Stimulated activated CD4-positive, alpha-beta T cell treated with anti-CD3 and anti-CD28 coated beads, Interleukin-1b, Interleukin-23, amount 100 ng/mL, for 1 hour (primary cell): ENCODE measurements at places on chromosomes 1 and 21.

DNA sequence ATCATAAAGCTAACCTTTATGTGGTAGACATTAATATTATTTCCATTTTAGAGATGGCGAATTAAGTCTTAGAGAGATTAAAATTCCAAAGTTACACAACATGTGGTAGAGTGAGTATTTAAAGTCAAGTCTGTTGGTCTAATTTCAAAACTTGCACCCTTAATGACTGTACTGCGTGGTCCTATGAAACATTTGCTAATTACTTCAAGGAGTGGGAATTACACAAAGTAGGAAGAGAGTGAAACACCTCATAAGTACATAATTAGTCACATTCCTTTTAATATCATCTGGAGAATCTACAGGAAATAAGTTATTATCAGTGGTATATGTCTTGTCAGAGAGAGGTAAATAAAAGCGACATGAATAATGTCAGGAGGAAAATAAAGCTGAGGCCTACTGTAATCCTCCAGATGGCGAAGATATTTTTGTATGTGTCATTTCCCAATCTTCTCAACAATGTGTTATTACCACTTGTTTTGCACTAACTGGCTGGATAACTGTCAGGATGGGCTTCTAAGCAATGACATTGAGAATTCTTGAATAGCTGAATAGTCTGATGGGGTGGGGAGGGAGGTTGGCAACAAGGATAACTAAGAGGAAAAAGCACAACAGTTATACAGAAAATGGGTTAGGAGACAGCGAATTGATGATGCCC is 95.5 kb downstream of the TNFSF18 start:
- DNase-seq, result no peak

DNA sequence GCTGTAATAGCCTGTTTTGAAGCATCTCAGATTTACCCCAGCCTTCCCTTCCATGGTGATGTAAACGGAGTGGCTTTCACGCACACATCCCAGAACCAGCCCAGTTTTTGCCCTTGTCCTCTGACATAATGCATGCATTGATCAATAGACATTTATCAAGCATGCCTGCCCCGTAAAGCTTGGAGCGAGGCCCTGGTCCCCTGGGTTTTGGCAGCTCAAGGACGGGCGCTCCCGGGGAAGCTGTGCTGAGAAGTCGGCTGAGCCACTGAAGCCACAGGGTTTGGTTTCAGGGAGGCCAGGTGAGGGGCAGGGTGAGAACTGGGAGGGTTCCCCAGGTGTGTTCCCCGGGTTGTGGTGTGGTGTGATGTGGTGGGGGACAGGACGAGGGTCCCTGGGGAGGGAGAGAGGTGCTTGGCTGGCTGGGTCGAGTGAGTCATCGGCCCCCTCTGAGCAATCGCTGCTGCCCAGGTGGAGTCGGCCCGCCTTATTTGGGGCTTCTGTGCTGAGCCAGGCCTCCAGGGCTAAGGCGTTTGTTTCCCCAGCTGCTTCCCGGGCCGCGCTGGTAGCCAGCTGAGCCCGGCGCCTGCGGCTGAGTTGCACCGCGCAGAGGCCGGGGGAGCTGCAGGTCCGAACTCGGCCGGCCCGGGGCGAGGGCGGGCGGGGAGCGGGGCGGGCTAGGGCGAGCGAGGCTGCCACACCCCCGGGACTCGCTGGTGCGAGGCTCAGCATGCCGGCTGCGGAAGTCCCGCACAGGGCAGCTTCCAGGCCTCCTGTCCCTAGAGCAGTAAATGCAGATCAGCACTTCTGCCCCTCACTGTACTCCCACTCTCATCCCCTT is 23.6 kb downstream of the ATP2B4 start:
- peak; percentile 34 for DNase-seq

GRCh38 chr1:223887747-223888418 is 42.1 kb upstream of the TP53BP2 start:
- no peak for DNase-seq

GRCh38 chr1:68585351-68585750 is 88.5 kb upstream of the DEPDC1 start:
- no peak for DNase-seq

DNA sequence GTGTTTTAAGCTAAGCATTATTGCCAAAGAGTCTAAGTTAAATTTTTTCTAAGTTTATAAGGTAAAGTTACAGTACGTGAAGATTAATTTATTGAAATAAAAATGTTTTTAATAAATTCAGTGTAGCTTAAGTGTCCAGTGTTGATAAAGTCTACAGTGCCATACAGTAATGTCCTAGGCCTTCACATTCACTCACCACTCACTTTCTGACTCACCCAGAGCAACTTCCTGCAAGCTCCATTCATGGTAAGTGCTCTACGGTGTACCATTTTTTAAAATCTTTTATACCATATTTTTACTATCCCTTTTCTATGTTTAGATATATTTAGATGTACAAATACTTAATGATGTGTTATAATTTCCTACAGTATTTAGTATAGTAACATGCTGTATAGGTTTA is 173.2 kb downstream of the CACNA1E start:
- DNase-seq, result no peak

DNA sequence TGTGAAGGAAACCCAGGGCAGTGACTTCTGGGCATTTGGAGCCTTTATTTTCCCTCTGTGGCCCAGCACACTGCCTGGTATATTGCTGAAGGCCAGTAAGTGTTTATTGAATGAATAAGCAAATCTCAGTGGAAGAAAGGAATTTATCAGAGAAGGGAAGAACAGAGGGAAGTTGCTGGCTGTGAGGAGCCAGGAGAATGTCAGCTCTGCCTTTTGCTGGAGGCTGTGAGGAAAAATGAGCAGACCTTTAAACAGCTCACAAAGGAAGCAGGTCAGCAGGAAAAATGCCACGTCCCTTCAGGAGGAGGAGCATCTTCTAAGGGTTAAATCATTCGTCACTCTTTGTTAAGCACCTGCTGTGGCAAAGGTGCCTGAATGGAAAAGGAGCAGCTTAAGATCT is 75.9 kb downstream of the GIPC2 start:
- DNase-seq, result no peak
